ENCODE measurements at places on chromosomes 13 and 19.
A peak's percentile ranks its signal among the peaks of the same experiment; 100 is the strongest.

- peak; percentile 65 for DNase-seq
These were observed 61.1 kb upstream of the NPAS1 start for GRCh38 chr19:46958532-46958931.

DNA sequence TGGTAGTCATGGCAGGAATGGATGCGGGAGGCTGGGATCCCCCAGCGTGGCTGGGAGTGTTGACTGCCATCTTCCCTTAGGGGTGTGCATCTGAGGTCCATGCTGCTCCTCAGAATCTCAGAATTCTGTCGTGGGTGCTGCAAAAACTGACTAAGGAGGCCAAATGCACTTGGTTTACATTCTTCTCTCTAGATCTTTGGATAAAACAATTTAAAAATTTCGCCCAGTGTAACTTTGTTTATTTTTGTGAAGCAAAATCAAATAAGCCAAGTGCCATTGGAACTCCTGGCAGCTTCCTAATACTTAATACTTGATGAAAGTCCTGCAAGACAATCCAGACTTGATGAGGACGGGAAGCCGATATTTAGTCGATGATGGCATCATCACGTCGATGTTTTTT lies 27.8 kb upstream of the TM9SF2 start:
- DNase-seq: no peak

GRCh38 chr19:57319869-57320179 lies 448 bp upstream of the ZNF543 start:
- DNase-seq: no peak

DNA sequence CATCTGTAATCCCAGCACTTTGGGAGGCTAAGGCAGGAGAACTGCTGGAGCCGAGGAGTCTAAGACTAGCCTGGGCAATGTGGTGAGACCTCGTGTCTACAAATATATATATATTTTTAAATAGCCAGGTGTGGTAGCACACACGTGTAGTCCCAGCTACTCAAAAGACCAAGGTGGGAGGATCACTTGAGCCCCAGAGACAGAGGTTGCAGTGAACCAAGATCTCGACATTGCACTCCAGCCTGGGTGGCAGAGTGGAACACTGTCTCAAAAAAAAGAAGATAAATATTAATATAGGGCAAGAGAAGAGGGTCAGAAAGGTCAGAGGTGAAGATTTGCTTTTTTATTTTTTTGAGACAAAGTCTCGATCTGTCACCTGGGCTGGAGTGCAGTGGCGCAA lies 5.5 kb upstream of the MRPL4 start:
- no peak for DNase-seq

DNA sequence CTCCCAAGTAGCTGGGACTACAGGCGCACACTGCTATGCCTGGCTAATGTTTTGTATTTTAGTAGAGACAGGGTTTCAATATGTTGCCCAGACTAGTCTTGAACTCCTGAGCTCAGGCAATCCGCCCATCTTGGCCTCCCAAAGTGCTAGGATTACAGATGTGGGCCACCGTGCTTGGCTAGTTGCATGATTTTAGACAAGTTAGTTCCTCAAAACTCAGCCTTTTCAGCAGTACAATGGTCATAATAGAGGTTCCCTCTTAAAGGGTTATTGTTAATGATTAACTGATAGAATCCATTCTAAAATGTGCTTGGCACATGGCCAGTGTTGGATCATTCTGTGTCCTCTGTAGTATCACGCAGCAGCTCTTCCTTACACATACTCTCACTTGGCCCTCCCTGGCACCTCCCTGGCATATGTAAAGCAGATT lies 19.5 kb upstream of the IFT88 start:
- no peak for DNase-seq

- no peak for DNase-seq
These were observed 20.8 kb downstream of the ZSCAN5C start for GRCh38 chr19:56222901-56223300.

- DNase-seq: no peak
These were observed 53.0 kb downstream of the ARHGEF7 start for GRCh38 chr13:111168107-111168506.

DNA sequence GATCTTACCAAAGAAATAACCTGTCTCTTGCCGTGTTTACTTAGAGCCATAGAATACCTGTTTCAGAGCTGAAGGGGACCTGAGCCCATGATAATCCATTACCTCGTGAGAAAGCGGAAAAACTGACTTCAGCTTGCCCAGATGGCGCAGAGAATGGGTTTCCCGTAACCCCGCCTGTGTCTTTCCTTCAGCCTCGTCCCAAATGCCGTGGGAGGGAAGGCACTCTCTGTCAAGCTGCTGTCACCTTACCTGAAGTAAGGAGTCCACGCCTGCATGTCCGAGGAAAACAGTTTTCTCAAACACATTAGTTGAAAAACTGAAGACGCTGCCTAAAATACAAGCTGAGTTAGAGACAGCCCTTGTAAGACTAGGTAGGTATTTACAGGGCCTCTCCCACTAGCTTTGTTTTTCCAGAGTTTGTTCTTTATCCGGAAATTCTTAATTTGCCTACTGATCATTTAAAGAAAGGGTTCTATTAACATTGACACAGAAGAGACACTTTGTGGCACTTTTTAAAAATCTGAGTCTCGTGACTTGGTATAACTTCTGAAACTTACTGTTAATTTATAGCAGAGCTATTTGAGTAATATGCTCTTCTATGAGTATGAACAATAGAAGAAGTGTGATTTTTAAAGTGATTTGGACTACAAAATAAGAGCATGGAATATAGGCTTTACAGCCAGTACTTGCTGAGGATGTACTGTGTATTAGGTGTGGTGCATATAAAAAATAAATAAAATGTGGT lies 1.3 kb upstream of the INTS6 start:
- DNase-seq: peak; percentile 82

GRCh38 chr19:16594681-16595091 lies 22.5 kb upstream of the SLC35E1 start:
- peak; percentile 81 for DNase-seq

Measured in activated CD4-positive, alpha-beta T cell treated with anti-CD3 and anti-CD28 coated beads, Interleukin-2, amount 10 ng/mL, durations not matched to agents 24 days and 14 days (primary cell).